ENCODE measurements at places on chromosomes 2 and 18.

DNA sequence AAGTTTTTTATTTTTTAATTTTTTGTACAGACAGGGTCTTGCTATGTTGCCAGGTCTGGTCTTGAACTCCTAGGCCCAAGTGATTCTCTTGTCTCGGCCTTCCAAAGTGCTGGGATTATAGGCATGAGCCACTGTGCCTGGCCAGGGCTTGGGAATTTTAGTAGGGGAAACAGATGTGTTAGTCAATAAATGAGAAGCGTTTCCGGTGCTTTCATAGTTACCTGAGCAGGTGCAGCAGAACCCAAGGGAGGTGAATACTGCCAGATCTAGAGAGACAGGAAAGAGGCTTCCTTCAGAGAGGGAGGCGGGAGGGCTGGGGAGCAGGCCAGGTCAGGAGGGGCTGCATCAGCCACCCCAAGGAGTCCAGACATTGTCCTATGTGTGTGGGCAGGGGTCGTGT lies 30.5 kb upstream of the IMPA2 start:
- no peak for DNase-seq

- DNase-seq: no peak
These were observed 79.3 kb downstream of the ABI2 start for GRCh38 chr2:203407496-203407895.

DNA sequence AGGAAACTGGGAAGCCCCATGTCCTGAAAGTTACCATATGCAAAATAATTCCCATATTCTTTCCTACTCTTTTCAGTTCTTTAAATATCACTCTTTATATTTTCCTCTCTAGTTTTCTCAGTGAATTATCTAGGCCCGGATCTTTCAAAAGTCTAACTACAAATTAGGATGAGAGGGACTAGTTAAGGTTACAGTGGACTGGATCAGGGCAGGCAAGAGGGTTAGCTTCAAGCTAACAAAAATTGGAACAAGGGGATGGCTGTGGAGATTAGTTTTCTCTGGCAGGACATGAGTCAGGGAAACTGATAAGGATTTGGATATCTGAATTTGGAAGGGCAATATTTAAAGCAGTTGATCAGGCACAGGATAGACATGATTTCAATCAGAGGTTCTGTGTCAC lies 30.4 kb upstream of the BBS5 start:
- DNase-seq: no peak

- no peak for DNase-seq
These were observed 236.1 kb downstream of the CDH20 start for GRCh38 chr18:61569176-61569892.

- DNase-seq: no peak
These were observed 42.3 kb upstream of the MYO1B start for GRCh38 chr2:191202881-191203397.

- no peak for DNase-seq
These were observed 56.4 kb downstream of the ZFP36L2 start for GRCh38 chr2:43169987-43170386.

DNA sequence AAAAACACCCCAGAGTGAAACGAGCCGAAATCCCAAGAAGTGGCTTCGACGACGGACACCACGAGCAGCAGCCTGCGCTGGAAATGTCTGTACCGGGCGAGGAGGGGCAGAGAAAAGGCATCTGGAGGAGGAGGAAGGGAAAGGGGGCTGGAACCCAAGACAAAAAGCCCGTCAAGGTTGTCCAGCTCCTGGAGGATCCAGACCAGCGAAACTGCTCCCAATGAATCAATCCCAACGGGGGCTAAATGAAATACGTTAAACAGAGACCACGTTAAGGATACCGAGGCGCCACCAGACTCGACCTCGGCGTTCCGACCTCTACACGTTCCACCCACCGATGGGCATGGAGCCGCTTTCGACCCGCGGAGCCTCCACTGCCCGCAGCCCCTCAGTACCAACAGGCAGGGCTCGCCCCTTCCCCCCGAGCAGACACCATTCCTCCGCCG lies 400 bp downstream of the CCDC88A start:
- DNase-seq: no peak

- DNase-seq: no peak
These were observed 276.1 kb upstream of the SIX2 start for GRCh38 chr2:45285311-45285710.

DNA sequence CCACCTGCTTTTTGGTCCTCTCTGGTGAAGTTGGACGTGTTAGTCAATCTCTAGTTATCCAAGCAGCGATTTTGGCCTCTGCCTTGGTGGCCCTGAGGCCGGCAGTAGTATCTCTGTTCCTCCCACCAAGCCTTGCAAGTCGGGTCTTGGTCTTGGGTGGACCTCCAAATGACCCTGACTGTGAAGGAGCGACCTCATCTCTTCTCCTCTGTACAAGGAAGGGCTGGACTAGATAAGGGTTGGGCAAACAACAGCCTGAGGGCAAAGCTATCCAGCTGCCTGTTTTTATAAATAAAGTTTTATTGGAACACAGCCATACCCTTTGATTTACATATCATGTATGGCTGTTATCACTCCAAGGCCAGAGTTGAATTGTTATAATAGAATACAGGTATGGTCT lies 74.6 kb upstream of the FOSL2 start:
- DNase-seq: no peak

DNA sequence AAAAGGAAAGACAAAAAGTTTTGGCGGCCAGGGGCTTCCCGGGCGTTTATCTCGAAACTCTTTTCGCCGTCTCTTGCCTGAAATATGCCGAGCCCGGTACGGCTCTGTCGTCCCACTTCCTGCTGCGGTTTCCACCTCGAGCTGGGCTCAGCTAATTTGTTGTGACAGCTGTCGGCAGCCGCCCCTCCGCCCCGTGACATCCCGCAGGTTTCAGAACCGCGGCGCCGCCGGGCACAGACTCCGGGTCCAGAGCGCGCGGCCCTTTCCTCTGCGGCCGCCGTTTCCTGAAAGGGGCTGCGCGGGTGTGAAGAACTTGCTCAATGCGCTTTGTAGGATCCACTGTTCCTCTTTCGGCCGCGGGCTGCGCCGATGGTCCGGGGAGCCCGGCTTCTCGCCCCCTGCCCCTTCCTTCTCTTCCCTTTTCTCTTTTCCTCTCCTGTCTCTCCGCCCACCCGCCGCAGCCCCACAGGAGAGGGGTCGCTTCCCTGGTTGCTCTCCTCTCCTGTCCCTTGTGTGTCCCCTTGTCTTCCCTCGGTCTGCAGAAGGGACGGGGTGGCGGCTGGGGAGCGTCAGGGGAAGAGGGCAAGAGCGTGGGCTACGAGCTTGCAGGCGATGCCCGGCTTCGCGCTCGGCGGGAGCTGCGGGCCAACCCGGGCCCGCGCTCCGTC lies 648 bp downstream of the ARID5A start:
- DNase-seq: peak; percentile 84

- no peak for DNase-seq
These were observed 60.9 kb upstream of the MMADHC start for GRCh38 chr2:149648282-149649030.

DNA sequence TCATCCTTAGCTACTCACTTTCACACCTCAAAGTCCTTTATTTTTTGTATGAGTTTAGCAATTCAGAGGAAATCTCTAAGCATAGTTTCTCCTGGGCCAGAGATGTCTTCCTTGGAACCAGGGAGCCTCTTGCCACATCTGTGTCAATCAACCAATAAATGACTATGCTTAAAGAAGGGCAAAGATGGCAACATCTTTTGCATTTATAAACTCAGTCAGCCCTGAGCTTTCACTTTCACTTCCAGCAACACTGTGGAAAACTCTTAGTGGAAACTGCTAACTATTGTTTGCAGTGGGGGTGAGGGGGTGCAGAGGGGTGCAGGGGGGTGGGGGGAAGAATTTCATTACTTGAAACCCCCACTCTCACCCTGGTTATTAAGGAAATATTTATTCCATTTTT lies 3.4 kb downstream of the ACVR1C start:
- DNase-seq: no peak

DNA sequence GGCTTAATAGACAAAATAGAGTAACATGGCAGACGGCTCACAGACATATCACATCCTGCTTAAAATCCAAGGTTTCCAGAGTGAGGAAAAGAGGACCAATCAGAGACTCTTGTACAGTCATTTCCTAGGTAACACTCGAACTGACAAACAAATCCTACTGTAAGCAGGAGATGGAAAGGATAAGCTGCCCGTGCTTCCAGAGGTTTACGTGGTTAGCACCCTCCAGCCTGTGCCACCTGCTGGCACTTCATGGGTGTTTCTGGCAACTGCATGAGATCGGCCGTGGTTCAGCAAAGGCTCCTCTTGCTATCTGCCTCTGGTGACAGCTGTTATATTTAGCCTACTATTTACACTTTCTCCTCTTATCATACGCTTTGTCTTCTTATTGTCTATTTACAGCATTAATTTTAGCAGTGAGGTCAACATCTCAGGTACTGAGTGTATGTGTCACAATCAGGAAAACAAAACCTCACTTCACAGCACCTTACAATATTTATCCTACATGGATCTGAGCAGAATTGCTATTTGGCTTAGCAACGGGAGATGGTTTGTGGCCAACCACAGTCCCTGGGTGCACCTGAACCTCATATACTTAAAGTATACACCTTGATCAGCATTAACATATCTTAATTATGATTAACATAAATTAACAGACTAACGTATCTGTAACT lies 226.9 kb downstream of the TMEM163 start:
- DNase-seq: no peak

DNA sequence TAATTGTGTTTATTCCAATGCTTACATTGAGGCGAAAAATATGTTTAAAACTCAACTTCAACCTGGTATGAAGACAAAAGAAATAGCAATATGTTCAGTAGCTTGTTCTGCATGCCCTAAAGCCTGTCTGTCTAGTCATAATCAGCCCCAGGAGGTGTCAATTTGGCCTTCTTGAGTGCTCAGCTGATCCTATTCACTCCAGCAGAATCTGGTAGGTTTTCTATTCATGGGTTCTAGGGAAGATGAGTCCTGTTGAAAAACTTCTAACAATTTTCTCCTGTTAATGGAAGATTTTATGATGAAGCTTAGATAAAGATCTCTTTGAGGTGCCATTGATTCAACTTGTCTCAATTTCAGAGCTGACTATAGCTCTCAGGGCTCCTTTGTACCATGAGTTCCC lies 402.0 kb upstream of the UBE2E3 start:
- no peak for DNase-seq

GRCh38 chr18:78240101-78240500 lies 739.5 kb upstream of the SALL3 start:
- DNase-seq: peak; percentile 49

DNA sequence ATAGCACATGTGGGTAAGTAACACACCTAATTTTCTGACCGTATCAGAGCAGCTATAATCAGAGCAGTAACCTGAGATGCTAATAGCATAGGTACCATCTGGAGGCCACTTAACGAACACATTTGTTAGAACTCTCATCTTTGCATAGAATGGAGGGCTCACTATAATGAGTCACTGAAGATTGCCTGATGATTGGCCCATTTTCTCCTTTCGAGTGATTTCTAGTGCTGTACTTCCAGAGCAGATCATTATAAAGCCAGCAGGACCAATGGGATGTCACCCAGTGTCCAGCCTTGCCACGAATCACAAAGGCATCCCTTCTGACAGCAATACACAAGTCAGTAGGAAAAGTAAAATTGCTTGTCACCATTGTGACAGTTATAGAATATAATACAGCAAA lies 81.7 kb upstream of the REV1 start:
- DNase-seq: no peak

DNA sequence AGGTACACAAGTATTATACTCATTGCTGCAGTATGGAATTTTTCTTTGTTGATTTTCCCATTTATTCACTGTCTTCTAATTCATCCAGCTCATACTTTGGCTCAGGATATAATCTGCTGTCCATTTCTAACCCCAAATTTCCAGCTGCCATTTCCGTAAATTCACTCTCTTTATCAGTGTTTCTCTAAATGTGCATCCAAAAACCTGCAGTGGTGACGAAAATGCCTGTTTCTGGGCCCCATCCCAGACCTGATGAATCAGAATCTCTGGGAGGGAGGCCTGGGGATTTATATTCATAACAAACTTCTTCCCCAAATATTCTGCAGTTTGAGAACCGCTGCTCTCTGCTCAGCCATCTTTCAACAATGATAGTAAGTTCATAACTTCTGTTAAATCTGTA lies 86.6 kb downstream of the VWC2L start:
- no peak for DNase-seq

DNA sequence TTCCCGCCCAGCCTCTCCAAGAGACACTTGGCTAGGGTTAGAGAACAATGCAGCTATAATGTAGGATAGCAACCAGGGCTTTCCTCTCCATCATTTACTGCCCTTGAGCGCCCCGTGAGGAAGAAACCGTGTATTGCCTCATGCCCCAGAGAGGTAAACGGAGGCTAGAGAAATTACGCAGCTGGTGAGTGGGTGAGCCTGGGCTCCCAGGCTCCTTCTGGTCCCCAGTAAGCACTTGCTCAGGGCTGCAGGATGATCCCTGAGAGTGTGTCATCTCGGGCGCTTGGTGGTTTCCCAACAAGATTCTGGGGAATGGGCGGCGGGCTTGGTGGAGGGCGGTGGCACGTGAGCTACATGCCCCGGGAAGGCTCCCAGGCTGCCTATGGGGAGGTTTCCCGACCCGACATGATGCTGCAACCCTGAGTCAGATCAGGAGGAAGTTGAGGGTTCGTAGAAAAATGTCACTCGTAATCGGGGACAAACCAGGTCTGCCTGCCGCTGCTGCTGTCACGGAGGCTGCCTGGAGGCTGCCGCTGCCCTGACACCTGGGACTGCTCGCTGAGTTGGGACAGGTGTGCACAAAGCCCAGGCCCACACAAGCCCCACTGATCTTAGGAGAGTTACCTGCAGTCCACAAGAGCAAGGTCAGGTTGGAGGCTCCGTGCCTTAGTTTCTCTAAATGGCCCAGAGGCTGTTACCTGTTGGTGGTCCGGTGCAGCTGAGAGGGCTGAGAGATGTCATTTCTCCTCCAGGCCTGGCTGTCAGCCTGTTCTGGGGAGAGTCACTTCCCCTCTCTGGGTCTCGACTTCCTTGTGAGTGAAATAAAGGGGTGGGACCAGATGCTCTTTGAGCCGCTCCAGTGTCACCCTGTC lies at the start of gene GPR55:
TSS of gene GPR55 (minus strand) at position 773 of the 872 bp plus-strand sequence. CDS start 14,280 bp downstream, outside the sequence.
- DNase-seq: no peak

DNA sequence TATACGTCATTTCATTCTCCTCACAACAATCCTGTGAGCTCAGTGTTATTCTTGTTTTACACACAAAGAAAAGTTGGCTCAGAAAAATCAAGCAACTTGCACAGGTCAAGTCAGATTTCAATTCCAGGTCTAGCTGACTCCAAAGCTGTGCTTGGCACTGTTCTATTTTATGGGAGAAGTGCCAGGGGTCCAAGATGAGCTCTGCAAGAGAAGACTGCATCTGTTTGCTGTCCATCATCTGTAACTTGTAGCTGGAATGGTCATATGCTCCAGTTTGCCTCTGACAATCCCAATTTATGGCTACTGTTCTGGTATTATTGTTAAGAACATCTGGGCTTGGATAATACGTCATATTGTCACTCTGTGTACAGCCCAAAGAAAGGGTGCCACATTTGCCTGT lies 28.9 kb downstream of the KCNF1 start:
- DNase-seq: no peak

- no peak for DNase-seq
These were observed 15.8 kb downstream of the ATF2 start for GRCh38 chr2:175152242-175152641.

Data from retina (tissue), 1 donor.